ENCODE measurements at places on chromosomes 7 and 10. TPM values are rescaled to one million over a fixed set of nuclear protein-coding genes. Genes with fewer than 3 reads are reported as not detected.

The MALRD1 gene
- total RNA-seq: 0.42 TPM

The FOXP2 gene
- 0.24 TPM for total RNA-seq

- no peak for DNase-seq
These were observed 695.5 kb downstream of the INHBA start for GRCh38 chr7:41007351-41007751.

- DNase-seq: no peak
These were observed 66.5 kb upstream of the SHTN1 start for GRCh38 chr10:117071286-117072050.

DNA sequence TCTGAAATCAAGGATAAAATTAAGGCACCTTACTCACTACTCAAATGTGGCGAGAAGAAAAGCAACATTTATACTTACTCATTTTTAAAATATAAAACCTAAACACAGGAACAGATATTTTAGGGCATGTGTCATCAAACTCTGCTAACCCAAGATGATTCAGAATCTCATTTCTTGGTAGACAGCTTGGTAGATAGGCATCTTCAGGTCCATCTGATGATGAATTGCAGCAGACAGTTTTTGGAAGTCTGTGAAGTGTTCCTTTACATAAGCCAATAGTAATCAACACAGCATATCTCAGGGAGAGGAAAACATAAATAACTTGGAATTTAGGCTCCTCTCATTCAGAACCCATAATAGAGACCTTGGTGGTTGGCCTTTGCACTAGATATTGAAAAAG, 3.4 kb downstream of the HIPK2 start:
- no peak for DNase-seq

- no peak for DNase-seq
These were observed 234.5 kb downstream of the TCERG1L start for GRCh38 chr10:131077031-131077430.

GRCh38 chr10:122161795-122162194, 109.3 kb upstream of the BTBD16 start:
- DNase-seq: no peak

- no peak for DNase-seq
These were observed 56.3 kb downstream of the BAMBI start for GRCh38 chr10:28733647-28734046.

GRCh38 chr7:76338298-76339084, 20.3 kb downstream of the YWHAG start:
- no peak for DNase-seq

DNA sequence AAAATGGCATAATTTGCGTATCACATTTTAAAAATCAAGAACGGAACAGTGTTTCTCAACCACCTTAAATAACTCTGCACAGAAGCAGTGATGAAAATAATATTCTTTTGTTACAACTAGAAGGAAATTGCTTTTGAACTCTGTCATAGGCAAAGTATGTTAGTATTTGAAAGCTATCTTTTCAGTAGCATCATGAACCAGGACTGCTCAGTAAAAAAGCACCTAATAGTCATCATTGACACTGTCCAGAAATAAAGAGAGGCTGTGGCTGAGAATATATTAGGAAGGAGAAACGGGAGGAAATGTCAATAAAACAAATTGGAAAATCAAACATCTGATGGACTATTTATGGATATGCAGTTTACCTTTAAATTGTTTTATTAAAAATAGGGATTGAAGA, 237.2 kb upstream of the AKR1E2 start:
- no peak for DNase-seq

Measured in GM23338 (cell line).